Astrocyte of the spinal cord (primary cell): ENCODE measurements at places on chromosomes 1 and 21.

DNA sequence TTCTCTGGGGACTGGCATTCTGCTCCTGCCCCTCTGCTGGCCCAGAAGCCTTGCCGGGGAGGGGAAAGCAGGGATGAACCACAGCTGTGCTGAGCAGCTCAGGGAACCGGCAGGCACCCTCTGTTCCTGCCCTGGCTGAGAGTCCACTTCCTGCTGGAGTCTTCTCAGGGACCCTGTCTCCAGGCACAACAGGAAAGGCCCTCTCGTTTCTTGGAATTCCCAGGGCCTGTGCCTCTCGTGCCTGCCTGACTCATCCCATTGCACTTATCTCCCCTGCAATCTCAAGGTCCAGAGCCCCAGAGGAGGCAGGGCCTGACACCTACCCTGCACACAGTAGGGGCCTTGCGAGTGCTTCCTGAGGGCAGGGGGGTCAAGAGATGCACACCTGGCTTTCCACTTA, 1.1 kb upstream of the EDN2 start:
- peak; percentile 43 for DNase-seq

DNA sequence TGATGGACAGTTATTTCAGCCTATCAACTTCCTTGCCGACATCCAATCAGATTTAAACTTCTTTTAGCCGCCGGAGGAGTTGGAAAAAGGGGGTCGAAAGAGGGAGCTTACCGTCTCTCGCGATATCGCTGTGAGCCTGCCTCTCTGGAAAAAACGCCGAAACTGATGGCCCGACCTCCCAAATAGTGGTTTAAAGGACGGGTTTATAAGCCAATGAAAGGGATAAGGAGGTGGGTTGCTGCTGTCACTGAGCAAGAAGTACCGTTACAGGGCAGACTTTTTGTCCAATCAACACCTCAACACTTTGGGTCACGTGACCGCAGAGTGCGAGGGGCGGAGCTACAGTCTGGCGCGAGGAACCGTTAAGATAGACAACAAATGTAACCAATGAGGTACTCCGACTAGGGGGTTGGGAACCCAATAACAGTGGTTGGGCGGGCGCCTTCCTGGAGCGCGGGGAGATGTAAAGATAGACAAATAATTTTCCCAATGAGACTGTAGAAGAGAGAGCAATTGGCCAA, at the start of gene RBM15:
RBM15 (plus strand) TSS at position 492 of the 521 bp plus-strand sequence; CDS start at position 521, 29 bp downstream.
- peak; percentile 100 for DNase-seq

DNA sequence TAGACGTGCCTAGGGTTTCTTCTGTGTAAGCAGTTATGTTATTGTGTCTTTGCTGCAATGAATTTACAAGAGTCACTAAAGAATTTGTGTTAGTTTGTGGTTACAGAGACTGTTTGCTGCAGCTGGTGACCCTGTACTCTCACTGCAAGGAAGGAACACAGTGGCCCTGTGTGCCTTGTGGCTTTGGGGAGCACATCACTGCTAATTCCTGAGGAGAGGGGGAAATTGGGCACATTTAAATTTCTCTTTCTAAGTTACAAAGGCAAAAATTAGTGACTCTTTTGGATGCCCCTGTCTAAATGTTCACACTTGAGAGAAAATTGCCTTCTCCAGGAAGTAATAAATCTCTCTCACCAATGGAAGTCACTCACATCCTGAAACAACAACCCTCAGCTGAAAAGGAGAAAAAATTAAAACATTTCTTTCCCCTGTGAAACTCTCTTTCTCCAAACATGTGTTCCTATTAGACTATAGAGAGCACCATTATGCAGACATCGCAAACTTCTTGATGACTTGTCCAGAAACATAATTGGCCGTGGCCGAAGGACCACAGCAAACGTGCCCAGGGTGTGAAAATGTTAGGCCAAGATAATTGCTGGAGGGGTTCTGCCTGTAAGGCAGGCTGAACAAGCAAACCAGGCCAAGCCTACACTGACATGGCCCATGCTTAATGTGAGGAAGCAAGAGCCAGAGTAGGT, 32.3 kb upstream of the SPAG17 start:
- DNase-seq: peak; percentile 1

DNA sequence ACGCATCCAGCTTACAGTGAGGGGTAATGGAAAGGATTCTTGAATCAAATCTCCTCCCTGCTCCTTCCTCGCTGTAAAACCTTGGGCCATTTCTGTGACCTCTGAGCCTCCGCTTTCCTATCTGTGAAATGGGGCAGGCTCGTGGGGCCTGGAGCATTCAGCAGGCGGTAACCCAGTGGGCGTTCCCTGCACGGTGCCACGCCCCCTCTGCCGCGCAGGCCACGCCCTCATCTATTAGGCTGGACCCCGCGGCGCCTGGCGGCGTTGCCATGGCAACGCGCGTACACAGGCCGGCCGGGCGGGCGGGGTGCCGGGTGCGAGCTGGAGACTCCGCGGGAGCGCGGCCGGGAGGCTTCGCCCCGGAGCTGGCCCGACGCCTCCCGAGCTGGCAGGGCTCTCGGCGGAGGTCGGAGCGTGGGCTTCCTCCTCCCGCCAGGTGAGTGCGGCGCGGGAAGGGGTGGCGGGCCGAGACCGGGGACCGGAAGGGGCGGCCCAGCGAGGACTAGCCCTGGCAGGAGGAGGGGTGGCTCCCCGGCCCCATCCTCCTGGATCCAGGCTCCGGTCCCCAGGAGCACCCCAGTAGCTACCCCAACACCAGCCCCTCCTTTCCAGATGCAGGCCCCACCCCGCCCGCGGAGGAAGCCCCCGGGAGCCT, at the start of gene FHAD1:
FHAD1 (plus strand) TSS at position 264 of the 655 bp plus-strand sequence. CDS start 4,562 bp downstream, outside the sequence.
- DNase-seq: peak; percentile 68

GRCh38 chr1:208431721-208432120, 187.5 kb upstream of the PLXNA2 start:
- peak; percentile 76 for DNase-seq

DNA sequence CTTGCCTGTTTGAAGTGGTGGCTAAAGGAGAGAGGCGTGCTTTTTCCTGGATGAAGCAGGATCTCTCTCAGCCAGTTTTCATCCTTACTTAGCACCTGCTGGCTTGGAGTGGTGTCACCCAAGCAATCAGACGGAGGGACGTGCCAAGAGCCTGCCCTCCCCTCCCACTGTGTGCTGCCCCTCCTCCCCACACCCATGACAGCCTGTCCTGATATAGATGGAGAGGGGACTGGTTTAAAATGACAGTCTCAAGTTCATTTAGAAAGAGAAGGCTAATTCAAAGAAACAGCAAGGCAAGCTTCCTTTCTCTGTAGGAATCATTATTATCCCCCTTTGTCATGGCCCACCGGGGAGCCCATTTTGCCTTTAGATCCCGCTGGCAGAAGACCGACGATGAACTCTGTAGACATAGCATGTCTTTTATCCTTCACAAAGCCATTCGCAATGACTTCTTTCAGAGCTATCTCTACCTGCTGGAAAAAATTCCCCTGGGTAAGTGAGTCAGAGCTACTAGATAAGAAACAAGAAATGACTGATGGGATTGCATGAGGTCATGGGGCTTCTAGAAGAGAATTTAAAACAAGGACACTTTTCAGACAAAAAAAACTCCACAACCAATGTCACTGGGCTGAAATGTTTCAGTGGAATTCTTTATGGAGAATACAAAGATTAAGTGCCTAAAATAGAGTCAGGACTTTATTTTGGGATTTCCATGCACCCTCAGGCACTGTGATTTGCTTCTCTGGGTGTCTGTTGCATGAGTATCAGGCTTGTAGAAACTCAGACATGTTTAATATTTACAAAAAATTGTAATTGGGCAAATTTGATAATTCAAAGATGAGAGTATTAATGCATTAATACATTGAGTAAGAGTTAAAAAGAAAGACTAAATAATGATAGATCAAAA, at the start of gene NTMT2:
NTMT2 (plus strand) TSS at position 190 of the 907 bp plus-strand sequence; CDS start at position 339, 149 bp downstream.
- no peak for DNase-seq

DNA sequence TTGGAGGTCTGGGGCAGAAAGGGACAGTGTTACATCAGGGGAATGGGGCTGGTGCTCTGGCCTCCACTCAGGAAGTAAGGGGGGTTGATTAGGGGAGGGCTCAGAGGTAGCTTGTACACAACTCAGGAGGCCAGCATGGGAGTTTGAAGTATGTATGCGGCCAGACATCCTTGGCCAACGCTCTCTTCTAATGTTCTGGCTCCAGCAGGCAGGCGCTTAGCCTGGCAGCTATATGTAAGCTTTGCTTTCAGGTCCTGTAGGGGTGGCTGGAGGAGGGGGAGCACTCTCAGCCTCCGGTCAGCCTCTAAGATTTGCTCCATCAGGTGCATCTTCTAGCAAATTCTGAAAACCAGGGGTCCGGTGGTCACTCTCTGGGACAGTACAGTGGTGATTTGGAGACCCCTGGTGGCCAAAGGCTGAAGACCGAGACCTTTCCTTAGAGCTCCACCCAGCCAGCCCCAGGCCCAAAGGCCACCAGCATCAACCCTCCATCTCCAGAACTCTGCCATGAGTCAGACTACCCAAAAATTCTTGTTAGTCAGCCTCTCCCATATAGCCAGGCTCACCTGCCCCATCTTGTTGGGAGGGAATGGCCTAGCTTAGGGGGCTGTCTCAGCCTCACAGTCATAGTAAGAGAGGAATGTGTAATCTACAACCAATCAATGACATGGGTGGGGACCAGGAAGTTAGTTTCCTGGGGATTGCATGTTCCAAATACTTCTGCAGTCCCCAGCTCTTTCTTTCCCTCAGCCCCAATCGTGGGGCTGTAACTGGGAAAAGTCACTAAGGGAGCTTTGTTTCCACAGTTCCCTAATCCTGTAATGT, 9.7 kb upstream of the COL8A2 start:
- peak; percentile 57 for DNase-seq

- DNase-seq: peak; percentile 59
Measured at GRCh38 chr1:218557731-218558130, 212.6 kb downstream of the TGFB2 start.

- DNase-seq: no peak
Measured at GRCh38 chr1:153563991-153564390, 1.7 kb downstream of the S100A2 start.

GRCh38 chr1:20578721-20579395, 10.0 kb upstream of the CDA start:
- peak; percentile 31 for DNase-seq

DNA sequence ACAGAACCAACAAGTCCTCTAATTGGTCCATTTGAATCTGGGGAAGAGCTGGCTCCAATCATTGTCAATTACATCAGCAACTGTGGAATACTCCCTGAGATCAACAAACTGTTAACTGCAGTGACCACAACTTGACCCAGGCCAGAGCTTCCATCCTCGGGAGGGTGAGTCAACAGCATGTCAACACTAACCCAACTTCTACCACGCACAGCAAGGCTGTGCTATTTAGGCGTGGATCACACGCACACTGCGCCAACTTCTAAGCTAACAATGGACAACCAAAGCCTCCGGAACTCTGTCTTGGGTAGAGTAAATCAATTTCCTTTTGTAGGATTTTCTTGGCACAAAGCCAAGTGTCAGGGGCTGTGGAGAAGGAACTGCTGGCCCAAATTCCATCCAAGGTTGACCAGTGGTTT, 30.4 kb downstream of the APP start:
- peak; percentile 97 for DNase-seq

GRCh38 chr21:44462086-44462833, 7.0 kb downstream of the LRRC3 start:
- DNase-seq: no peak

- DNase-seq: peak; percentile 86
Measured at GRCh38 chr1:67771152-67771551, 62.1 kb downstream of the GNG12 start.
